Neural crest cell (in vitro differentiated cells): ENCODE measurements at places on chromosomes 2 and 18.
A peak's percentile ranks its signal among the peaks of the same experiment; 100 is the strongest.

DNA sequence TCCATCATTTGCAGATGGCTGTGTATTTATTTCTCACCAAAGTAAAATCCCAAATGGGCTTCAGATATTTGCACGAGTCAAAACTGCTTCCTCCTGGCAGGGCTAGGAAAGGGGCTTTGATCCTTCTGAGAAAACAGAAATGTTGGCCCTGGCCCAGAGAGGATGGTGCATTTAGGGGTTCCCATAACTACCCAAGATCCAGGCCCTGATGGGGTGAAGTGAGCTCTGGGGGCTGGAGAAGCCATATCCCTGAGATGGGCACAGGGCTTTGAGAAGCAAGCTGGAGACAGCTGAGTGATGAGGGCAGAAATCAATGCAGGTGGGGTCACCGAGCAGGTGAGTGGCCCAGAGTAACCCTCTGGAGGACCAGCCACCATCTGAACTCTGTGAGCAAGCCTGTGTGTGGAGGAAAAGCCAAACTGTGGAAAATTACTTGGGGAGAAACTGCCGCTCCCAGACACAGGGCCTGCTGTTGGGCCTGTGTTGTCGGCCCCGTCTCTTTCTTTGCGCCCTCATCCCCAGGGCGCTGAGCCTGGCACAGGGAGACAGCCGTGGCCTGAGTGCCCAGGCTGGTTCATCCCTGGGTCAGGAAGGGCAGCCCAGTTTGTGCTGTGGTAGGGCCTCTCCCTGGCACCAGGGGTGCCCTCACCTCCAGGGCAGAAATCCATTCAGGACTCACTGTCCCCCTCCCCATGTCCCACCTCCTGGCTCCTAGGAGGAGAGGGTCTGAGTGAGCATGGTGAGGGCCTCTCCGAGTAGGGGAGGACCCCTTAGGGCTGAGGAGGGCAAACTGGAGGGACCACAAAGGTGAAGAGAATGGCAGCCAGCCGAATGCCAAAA is 167.8 kb upstream of the HAAO start:
- no peak for DNase-seq

- no peak for DNase-seq
Measured at GRCh38 chr2:8750221-8750620, 68.4 kb downstream of the ID2 start.

- no peak for DNase-seq
Measured at GRCh38 chr2:122384768-122385333, 629.4 kb downstream of the TSN start.

GRCh38 chr18:58886864-58887612 is 22.4 kb downstream of the ZNF532 start:
- no peak for DNase-seq

DNA sequence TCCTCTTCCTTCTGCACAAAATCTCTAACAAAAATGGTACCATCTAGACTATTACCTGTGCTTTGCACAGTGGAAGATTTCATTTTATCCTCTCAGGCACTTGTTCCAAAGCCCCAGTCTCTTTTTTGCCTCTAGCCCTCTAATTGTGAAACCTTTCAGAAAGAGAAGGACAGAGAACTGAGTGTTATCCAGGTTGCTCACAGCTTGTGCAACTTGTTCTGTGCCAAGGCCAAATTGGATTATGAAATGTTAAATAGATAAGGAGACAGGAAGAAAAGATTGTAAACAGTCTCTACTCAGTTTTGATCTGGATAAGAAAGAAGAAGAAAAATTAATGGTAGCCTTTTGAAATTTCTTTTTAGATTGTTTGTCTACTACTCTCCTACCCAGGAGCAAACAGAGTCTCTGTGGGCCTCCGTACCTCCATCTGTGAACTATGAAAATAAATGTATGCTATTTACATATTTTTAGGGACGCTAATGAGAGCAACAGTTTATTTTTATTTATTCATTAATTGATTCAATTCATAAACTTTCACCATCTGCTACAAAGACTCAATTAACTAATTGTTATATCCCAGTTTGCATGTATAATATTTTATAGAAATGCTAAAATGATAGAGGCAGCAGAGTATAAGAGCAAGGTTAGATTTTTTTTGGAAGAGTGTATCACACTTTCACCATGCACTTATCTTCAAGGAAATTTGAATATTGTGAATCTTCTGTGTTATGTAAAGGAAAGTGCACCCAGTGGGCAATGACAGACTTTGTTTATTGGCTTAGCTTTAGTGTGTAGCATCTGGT is 339.0 kb upstream of the ETAA1 start:
- no peak for DNase-seq

- no peak for DNase-seq
Measured at GRCh38 chr2:42572297-42573081, 4.1 kb downstream of the MTA3 start.

- no peak for DNase-seq
Measured at GRCh38 chr18:36108601-36109000, 20.5 kb downstream of the SLC39A6 start.

DNA sequence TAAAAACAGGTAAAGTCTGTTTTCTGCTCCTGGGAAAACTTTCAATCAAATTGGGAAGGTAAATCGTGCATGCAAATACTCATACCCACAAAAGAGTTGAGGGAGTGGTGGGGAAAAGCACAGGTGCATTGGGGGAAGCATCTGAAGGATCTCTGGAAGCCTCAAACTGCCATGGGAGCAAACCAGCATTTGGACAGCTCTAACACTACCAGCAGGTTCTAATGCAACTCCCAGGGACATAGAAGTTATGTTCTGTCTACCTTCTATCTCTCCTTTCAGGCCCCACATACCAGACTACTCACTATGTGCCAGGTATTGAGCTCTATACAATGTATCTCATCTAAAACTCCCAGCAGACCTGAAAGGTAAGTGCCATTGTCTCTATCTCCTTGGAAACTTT is 933.7 kb downstream of the NRXN1 start:
- no peak for DNase-seq

DNA sequence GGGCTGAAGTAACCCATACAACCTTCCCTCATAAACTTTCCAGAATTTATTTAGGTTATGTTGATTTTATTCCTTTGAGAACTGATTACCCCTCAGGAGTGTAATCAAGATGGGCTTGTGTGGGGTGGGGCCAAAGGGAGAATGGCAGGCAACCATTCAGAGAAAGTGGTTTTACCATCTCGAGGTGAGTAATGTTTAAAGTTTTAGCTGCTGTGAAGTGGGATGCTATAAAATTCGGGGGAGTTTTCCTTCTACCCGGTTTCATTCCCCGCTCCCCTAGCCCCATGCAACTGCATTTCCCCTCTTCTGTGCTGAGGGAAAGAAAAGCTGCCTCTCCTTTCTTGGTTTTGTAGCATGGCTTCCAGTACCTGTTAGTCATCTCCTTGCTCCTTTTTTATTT is 34.7 kb downstream of the MAP4K4 start:
- no peak for DNase-seq

DNA sequence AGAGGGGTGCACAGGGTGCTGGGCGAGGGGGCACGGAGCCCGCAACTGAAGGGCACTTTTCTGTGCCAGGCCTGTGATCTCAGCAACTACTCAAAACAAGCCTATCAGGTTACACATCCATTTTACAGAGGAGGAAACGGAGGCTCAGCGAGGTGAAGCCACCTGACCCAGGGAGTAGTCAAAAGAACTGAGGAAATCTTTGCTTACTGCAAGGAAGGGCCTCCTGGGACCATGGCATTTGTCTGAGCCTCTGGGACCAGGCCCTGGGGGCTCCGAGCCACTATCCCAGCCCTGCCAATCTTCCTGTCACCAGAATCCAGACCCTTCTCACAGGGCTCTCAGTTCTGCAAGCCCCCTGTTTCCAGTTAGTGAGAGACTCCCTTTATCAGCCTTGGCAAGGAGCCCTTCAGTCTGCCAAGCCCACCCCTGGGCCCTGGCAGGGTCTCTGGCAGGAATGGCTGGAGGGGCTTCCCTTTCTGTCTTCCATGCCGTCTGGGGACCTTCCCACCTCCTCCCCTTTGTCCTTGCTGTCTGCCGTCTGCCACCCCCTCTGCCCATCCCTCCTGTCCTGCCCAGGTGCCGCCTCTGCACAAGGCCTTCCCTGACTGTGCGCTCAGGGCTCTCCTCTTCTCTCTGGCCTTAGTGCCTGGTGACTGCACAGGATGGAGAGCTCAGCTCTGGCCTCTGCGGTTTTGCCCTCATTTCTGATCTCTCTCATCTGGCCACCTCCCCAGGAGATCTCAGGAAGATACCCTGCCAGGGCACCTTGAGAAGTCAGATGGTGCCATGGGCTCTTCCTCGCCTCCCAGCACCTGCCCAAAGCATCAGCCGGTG is 194.7 kb upstream of the GLI2 start:
- no peak for DNase-seq

DNA sequence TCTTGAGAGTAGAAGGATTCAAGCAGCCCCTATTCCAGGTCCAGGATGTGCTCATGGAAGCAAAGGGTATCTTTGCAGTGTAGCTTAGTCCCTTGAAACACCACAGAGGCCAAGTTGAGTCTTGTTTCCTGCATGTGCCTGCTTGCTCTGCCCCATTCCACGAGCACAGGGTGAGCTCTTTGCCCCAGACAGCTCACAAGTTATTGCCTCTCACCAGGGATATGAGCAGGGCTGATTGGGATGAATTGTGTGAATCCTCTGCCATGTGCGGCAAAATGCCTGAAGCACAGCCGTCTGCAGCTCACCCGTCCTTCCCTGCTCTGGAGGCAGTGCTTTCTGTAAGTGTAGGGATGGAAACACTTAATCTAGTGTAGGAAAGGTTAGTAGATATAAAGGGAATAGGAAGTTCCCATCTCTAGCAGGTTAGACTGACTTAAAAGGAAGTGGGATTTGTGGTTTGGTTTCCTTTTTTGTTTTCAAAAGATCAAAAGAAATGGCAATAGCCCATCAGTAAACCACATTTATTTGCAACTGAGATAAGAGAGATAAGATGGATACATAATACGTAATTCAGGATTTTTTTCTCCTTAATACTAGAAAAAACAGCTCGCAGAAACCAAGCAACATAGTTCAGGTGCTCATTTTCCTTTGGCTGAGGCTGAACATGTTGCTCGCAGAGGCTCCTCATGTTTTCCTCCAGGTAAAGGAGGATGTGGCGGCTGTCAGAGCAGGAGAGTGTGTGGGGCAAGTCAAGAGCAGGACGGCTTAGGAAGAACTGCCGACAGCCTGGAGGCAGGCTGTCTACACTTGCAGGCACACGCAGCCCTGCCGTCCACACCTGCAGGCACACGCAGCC is 41.4 kb downstream of the TMEM182 start:
- no peak for DNase-seq

GRCh38 chr18:58009166-58009565 is 34.9 kb upstream of the NEDD4L start:
- no peak for DNase-seq

- DNase-seq: no peak
Measured at GRCh38 chr2:54365661-54366060, 90.5 kb upstream of the SPTBN1 start.

GRCh38 chr18:8811115-8811514 is 105.8 kb downstream of the MTCL1 start:
- DNase-seq: no peak

- no peak for DNase-seq
Measured at GRCh38 chr2:71512386-71512785, 59.0 kb downstream of the DYSF start.

DNA sequence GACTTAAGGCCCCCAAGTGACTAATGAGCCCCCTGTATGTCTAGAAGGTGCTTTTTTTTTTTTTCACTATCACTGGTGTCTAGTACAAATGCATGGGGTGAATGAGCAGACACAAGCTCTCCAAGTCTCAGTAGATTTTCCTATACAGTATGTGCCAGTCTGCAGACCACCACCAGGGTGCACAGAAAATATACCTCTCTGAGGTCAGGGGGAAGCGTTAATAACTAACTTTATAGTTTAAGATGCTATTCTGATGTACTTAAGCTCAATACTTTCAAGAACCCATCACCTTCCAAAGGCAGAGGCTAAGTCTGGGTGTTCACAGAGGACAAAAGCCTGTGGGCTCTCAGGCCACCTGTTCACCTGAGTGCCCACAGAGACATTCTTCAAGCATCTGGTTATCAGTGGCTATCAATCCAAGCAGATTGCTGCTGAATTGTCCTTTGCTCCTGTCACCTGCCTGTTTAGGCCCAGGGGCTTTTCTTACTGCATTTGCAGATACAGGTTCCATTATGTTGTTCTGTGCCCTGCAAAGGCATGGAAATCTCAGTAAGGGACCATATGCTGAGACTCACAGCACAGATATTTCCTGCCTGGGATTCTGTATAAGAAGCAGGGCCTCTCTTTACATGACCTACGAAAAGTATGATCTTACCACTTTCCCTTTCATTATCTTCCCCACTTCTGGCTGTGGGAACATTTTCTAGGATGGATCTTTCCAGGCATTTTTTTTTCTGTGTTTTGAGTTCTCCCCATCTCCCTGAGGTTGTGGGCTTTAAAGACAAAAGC is 534.6 kb downstream of the TNS1 start:
- no peak for DNase-seq

DNA sequence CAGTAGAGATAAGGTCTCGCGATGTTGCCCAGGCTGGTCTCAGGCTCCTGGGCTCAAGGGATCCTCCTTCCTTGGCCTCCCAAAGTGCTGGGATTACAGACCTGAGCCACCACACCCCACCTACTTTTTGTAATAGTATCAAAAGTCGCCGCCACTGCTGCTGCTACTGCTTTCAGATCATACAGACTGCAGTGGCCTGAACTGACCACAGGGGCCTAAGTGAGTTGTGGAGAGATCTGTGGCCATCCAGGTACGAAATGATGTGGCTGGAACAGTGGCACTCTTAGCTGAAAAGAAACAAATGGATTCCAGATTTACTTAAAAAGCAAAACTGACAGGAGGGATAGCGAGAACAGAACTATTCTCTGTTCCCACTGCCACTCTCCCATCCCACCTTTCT is 32.9 kb upstream of the POMC start:
- no peak for DNase-seq

DNA sequence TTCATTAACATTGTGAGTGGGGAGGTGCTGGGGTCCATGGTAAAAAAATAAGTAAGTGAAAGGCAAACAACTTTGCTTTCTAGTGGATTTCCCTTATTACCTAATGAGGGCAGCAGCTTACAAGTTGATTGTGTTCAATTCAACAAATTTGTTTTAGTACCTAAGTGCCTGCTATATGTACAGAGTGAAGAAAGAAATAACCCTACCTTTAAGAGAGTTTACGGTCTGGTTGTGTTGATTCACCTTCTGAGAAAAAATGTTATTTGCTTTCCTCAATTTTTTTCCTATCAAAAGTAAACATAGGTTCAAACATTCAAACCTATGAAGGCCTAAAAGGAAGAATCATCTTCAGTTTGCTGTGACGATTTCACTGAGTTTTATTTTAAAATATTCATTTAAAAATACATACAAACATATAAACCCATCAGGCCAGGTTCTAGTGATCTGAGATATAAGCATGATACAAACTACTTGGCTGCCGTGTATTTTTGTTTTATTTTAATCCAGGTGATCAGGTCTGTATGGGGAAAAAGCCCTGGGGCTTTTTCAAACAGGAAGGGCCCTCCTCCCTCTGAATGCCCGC is 1.5 kb upstream of the SPTBN1 start:
- DNase-seq: no peak

DNA sequence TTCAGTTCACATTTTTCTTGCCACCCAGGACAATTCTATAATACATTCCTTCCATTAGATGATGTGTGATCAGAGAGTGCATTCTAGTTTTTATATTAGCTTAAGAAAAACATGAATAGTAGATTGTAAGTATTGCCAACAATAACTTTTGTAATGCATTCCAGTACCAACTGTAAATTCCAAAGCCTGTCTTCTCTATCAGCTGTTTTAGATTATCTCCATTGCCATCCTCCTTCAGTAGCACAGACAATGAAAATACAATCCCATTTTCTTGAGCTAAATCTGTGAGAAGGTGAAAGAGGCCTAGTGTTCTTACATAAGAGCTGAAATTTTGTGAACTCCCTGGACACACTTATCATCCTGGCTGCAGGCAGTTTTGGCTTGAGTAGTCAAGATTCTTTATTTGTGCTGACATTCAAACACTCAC is 103.9 kb downstream of the CCBE1 start:
- DNase-seq: no peak

GRCh38 chr2:169528271-169528701 is 18.8 kb downstream of the KLHL41 start:
- peak; percentile 74 for DNase-seq
